HTR-8/SVneo (cell line): ENCODE measurements at places on chromosomes 1 and 21.
A peak's percentile ranks its signal among the peaks of the same experiment; 100 is the strongest.

DNA sequence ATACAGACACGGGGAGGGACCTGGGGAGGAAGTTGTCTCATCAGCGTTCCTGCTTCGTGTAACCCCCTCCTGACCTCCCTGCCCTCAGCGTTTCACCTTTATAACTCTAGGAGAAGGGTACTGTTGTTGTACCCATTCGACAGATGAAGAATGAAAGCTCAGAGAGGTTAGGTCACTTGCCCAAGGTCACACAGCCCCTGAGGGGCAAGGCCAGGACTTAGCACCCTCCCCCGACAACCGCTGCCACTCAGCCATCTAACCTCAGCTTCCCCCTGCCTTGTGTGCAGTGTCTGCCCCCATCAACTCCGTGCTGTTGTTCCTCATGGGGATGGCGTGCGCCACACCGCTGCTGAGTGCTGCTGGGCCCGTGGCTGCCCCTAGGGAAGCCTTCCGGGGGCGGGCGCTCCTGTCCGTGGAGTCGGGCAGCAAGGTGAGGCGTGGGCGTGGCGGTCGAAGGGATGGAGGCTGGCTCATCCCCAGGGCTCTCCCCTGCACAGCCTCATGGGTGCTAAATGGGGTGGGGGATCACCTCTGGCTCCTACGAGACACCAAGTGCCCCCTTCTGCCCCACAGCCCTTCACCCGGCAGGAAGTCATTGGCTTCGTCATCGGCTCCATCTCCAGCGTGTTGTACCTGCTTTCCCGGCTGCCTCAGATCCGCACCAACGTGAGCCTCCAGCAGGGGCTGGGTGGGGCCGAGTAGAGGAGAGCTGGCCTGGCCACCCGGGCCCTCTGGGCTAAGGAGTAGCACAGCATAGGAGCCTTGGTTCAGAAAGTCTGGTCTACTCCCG lies 14.0 kb downstream of the SLC66A1 start:
- DNase-seq: no peak

GRCh38 chr1:91026777-91027176 lies 4.9 kb upstream of the ZNF644 start:
- DNase-seq: peak; percentile 10

- no peak for DNase-seq
Measured at GRCh38 chr1:10117865-10118264, 85.1 kb downstream of the UBE4B start.

DNA sequence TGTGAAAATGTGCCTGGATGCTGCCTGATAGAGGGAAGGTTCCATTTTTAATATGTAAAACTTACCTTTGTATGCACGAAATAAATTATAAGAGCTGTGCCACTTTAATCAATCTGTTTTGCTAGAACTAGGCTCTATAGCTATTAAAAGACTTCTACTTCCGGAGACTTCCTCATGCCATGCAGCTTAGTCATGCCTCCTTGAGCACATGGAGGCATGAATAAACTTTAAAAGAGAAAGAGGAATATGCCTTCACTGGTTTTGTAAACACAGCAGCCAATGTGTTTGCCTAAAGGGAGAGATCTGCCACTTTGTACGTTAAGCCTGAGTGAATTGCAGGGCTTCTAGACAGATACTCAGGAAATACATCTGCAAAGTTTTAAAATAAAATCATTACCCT lies 604.6 kb downstream of the LRRIQ3 start:
- DNase-seq: no peak

GRCh38 chr21:37240978-37241377 lies 26.2 kb downstream of the VPS26C start:
- no peak for DNase-seq

GRCh38 chr21:15676935-15677334 lies 52.8 kb upstream of the USP25 start:
- DNase-seq: no peak
